Gastrocnemius medialis (tissue), 4 donors: ENCODE measurements at places on chromosomes 4 and X. TPM values are rescaled to one million over a fixed set of nuclear protein-coding genes. Genes with fewer than 3 reads are reported as not detected.

The TLR6 gene
- 0.55 TPM for total RNA-seq

The HMGN5 gene
- total RNA-seq: 1.1 TPM

The EGF gene
- 12.1 TPM for total RNA-seq

The XAGE2 gene
- not detected for total RNA-seq

The TMEM144 gene
- total RNA-seq: 0.51 TPM

The H2BW2 gene
- total RNA-seq: not detected

The GJB1 gene
- total RNA-seq: 0.80 TPM

The ING2 gene
- 18.9 TPM for total RNA-seq

The SLC2A9 gene
- 0.19 TPM for total RNA-seq

The PDGFC gene
- total RNA-seq: 4.4 TPM

The DMP1 gene
- not detected for total RNA-seq

The DDX53 gene
- total RNA-seq: not detected

The USP51 gene
- total RNA-seq: 0.33 TPM

The DUSP9 gene
- not detected for total RNA-seq

The FGFR3 gene
- 0.15 TPM for total RNA-seq

The ATP6AP2 gene
- total RNA-seq: 40.1 TPM
